ENCODE measurements at places on chromosomes 7 and 10.

GRCh38 chr10:75593692-75594556 is 162.5 kb downstream of the LRMDA start:
- no peak for DNase-seq

DNA sequence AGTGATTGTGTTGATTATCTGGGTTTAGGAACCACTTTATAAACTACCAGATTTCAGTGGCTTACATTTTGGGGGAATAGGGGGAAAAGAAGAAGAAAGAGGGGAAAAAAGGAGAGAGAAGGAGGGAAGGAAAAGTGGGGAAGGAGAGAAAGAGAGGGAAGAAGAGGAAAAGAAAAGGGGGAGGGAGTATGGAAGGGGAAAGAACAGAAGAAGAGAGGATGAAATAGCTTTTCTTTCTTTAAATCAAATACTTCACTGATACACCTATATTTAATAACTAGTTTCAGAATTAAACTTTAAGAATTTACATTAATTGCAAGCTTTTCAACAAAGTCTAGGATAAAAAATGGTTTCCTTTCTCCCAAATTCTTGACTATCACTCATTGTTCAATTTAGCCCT is 289.6 kb downstream of the SDHAF3 start:
- DNase-seq: no peak

DNA sequence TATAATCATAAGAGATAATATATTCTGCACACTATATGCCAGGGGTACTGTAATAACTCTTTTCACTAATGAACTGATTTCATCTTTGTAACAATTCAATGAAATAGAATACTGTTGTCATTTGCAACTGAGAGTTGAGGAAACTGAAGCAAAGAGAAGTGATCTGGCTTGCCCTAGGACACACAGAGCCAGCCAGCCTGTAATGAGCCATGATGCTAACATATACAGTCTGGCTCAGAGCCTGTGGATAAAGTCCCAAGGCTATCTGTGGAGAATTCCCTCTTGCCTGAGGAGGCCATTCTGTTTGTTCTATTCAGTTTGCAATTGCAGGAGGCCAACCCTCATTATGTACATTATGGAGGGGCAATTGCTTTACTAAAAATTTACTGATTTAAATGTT is 241.3 kb downstream of the CXCL12 start:
- DNase-seq: no peak

- DNase-seq: no peak
These were observed 772.1 kb downstream of the CCSER2 start for GRCh38 chr10:85100495-85100894.

DNA sequence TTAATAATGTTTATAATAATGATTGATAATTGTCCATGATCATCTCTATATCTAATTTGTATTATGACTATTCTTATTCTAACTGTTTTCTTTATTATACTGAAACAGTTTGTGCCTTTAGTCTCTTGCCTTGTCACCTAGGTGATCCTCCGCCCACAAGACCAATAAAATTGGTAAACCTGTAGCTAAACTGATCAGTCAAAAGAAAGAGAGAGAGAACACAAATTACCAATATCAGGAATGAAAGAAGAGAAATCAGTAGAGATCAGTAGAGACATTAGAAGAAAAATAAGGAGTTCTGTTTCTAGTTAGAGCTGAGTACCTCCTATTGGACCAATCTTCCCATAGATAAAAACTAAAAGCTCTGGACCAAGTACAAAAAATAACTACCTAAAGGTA is 6.1 kb upstream of the COA1 start:
- no peak for DNase-seq

DNA sequence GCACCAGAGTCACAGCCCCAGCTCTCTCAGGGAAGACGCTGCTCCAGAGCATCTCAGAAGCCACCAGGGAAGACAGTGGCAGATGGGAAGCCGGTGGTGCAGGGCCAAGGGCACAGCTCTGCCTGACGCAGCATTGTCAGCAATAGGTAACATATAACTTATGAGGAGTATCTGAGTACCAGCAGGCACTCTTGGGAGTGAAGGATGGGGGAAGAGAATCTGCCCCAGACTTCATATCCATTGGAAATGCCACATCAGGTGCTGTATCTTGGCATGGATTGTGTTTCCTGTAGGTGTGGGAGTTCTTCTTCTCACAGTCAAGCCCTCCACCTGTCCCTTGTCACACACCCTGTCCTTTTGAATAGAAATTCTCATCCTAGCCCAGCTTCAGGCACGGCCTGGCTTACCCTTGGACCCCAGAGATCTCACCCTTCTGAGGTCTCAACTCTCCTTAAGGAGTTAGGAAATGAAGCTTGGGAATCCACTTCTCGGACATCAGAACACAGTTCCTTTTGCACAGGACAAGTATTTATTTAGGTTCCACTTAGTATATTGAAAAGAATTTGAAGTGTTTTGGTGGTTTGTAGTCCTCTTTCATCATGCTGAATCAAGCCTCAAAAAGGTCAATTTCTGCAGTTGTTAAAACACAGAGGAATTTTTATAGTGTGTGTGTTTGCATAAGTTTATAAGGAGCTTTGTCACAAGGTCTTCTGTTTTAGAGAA is 9.9 kb downstream of the EPDR1 start:
- DNase-seq: no peak

GRCh38 chr10:27857616-27858015 is 112.0 kb upstream of the MKX start:
- peak; percentile 66 for DNase-seq

Measured in NCI-H748 treated with DMSO at 0.1 percent for 48 hours (cell line).